ENCODE measurements at places on chromosomes 3 and 15.

DNA sequence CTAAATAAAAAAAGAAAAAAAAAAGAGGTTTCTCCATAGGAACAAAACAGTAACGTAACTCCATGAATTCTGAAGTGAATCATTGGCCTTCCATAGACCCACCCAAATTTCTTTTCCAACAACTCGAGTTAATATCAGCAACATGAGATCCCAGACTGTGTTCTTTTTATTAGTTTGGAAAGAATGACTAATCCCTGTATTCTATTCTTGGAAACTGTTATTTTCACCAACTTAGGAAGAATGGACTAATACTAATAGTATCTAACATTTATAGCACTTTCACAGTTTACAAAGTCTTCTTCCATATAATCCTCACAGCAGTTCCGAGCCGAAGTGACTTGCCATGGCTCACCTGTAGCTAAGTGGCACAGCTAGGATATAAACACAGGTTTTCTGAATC is 72.7 kb upstream of the SLC4A7 start:
- DNase-seq, result no peak

DNA sequence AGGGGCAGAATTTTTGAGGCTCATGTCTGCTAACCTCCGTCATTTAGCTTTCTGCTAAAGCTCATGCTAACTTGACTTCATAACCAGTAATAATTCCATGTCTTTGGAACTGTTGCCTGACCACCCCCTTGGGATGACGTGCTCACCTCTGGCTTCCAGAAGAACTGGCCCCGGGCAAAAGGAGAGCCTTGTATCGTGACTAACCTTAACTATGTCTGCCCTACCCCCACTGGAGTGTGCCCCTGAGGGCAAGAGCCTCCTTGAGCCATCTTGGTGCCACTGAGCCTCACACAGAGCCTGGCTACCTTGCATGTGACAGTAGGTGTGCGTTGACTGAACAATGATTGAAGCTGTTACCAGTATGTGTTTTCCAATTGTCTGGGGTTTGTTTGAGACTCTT is 4.7 kb downstream of the LRRK1 start:
- no peak for DNase-seq

GRCh38 chr3:194075088-194075615 is 60.8 kb upstream of the HES1 start:
- DNase-seq, result no peak

- DNase-seq, result no peak
Measured at GRCh38 chr3:145384307-145384706, 776.7 kb downstream of the PLOD2 start.

GRCh38 chr3:184037816-184038215 is 6.3 kb downstream of the HTR3D start:
- DNase-seq, result no peak

DNA sequence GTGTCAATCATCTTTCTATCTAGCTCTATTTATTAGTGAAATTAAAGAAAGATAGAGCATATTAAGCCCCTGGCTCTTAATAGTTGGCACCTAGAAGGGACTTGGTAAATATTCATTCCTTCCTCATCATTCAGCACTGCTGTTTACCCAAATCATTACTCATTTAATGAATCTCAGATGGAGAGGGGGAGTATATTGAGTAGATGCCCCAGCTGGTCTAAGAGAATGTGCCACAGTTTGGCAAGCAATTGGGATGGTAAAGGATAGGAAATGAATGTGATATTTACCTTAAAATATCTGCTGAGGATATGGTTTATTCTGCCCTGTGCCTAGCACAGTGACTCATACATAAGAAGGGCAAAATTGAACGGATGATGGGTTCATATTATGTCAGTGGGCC is 6.0 kb downstream of the IL1RAP start:
- DNase-seq, result no peak

GRCh38 chr3:81245043-81245442 is 516.4 kb downstream of the GBE1 start:
- no peak for DNase-seq

GRCh38 chr15:76533995-76534394 is 197.4 kb downstream of the ISL2 start:
- no peak for DNase-seq

- DNase-seq, result peak; percentile 48
Measured at GRCh38 chr3:151146071-151146730, 56.8 kb downstream of the GPR171 start.

DNA sequence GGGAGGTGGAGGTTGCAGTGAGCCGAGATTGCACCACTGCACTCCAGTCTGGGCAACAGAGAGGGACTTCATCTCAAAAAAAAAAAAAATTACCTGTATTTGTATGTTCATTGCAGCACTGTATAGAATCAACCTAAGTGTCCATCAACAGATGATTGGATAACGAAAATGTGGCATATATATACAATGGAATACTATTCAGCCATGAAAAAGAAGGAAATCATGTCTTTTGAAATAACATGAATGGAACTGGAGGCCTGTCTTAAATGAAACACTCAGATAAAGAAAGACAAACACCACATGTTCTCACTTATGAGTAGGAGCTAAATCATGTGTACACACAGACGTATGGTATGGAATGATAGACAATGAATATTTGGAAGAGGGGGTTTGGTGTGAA is 59.4 kb upstream of the MEF2A start:
- DNase-seq, result no peak

GRCh38 chr3:59116233-59116537 is 66.4 kb upstream of the CFAP20DC start:
- no peak for DNase-seq

DNA sequence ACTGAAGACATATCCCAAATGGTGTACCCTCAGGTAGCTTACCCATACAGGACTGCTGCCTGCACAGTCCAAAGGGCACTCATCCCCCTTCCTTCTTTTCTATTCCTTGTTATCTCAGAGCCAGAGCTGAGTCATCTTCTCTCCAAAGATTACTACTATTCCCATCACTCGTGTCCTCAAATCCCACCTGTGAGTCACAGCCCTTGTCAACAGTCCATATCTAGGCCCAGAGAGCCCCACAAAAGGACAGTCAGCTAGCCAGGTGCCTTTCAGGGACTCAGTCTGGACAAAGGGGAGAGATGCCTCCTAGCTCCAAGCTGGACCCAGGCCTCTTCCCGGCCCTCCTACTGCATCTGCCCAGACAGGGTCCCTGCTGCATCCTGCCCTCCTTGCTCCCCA is 11.0 kb downstream of the PARP16 start:
- DNase-seq, result no peak

- DNase-seq, result no peak
Measured at GRCh38 chr15:29990035-29990434, 92.7 kb upstream of the GOLGA8J start.

DNA sequence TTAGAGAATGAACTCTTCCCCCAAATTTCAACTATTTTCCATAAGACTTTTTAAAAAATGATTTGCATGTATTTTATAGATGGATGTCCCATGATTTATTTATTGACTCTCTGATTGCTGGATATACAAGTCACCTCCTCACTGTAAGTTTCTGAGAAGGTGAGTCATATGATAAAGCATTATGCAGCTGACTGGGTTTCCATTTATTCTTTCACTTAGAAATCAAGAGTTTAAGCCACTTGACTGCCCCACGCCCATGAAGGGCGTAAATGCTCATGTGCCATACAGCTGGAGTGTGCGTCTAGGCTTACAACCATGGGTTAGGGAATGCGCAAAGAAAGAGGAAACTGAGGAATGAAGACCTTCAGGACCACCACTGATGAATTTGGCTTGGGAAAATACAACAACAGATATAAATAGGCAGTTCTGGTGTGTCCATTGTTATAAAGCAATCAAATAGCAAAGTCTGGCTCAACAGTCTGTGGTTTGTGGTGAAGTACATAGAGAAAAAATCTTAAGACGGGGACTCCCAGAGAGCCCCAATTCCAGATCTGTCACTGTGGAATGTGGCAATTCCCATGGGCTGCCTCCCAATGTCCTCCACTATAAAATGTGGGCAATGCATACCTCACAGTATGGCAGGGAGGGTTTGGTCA is 20.3 kb downstream of the SLCO2A1 start:
- no peak for DNase-seq

DNA sequence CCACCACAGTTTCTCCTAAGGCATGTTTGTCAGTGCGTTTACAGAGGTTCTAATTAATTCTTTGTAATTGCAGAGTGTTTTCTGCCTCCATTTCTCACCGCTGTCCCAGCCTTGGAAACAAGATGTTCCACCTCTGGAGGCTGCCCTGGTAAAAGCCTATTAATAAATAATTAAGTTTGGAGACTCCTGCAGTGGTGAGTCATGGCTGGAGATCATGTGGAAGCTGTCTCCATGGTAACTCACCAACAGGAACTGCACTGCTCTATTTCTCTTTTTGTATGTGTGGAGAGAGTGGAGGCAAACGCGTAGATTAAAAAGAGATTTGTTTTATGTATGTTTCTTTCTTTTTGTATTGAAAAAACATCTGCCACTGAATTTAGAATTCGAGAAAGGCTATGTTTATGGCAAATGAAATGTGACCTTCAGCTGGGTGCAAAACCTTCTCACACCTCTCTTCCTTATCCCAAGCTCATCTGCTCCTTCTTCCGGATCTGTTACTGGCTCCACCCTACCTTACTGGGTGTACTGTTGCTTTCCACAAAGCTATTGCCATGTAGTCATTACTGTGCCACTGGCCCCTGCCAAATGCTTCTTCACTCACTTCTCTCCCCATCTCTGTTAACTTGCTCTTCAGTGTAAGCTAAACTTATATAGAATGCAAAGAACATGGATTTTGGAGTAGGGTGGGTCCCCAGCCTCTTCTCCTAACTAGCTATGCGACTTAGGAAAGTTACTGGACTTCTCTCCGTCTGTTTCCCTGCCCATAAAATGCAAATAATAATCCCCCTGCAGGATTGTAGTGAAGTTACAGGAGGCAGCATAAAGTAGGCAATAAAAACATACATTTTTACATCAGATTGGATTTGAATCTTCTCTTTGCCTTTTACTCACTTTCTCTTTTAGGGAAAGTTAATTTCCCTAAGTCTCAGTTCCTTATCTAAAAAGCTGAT is 778.5 kb downstream of the NTRK3 start:
- no peak for DNase-seq

DNA sequence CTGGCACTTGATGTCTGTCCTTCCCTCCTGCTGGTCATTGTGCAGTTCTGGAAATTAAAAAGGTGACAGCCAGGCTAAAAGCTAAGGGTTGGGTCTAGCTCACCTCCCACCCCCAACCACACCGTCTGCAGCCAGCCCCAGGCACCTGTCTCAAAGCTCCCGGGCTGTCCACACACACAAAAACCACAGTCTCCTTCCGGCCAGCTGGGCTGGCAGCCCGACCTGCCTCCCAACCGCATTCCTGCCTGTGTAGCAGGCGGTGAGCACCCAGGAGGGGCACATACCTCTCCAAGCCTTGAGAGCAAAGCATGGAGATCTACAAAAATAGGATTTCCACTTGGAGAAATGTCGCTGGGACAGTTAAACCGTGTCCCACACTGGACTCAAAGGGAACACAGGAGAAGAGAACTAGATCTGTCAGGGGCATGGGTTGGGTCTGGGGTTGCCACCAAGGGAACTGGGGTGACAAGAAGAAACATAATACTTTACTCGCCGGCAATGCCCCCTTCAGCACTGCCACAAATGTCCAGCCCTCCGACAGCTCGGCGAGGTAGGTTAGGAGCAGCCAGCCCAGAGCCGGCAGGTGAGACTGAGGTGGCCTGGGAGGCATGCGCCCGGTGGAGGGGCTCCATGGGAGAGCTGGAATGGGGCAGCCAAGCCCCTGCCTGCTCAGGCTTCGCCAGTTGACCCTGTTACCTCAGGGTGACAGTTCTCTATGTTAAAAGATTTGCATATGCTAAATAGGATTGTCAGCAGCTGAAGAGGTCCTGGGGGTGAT is 52.2 kb downstream of the EXOG start:
- no peak for DNase-seq

DNA sequence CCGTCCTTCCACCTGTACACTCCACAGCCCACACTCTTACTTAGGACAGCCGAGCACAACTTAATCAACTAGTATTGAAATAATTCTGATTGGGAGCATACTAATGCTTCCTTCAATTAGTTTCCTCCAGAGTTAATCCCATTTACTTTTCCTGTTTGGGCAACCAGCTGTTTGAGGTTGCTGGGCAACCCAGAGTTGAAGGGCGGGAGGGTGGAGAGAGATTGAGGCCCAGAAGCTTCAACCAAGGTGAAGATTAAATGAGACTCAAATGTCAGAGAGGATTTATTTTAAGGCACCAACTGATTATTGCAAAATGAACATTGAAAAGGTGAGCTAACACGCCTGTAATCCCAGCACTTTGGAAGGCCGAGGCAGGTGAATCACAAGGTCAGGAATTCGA is 428.5 kb upstream of the SEMA6D start:
- no peak for DNase-seq

DNA sequence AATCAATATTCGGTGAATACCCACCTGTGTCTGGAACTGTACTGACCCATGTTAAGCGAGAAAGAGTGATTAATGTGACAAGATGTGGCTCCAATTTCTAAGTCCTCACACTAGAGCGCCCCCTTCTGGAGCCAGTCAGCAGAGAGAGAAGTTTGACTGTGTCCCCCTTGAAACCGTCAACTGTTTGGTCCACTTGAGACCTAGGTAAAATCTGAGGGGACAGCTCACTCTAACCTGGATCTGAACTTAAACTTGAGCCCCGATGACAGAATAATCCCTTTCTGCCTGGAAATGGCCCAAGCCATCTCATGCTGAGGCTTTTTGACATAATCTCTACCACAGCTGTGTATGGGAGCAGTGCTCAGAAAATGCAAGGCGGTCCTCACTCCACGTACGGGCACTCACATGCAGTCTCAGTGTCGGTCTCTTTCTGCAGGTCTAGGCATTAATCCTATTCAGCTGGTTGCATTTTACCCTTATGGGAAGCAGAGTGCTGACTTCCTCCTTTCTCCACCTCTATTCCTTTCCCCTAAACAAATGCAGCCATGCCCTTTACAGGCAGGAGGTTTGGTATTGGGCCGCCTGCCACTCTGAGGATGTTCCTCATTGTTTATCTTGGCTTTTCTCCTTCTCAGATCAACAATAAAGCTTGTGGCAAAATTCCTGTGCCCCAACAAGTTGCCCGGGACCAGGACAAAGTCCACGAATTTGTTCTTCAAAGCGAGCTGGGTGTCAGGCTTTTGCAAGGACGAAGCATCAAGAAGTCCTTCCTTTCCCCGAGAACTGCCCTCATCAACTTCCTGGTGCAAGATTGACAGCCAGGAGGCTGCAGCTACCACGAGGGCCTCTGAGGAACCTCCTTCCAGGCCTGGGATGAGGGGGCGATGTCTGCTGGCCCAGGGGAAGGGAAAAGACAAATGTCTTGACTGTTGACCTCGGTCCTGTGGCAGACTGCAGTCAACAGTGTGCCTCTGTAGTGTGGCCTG is 47.5 kb upstream of the LIMD1 start:
- peak; percentile 47 for DNase-seq

DNA sequence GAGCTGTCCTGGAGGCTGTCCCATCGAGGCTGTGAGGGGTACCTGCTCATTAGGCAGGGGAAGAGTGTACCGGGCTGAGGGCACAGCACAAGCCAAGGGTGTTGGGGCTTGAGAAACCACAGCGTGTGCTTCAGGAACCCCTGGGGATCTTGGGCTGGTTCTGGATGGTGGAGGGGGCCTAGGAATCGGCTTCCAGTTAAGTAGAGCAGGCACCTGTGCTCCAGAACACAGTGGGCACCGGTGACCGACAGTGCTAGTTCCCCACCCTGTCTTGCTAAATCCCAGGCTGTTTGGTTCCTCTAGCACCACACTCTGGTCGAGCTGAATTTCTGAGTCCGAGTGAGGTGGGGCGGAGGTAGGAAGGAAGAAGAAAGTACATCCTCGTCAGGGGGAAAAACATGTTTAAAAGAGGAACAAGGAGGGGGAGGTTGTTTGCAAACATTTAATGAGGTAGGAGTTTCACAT is 29.1 kb downstream of the SLC6A6 start:
- peak; percentile 26 for DNase-seq
